Esophagus squamous epithelium (tissue), 5 donors: ENCODE measurements at places on chromosomes 16 and 17.

GRCh38 chr17:6568184-6568758 is 11.9 kb upstream of the PITPNM3 start:
- DNase-seq, result no peak

GRCh38 chr17:14733376-14733775 is 432.5 kb downstream of the HS3ST3B1 start:
- DNase-seq, result no peak

GRCh38 chr16:85173981-85174751 is 61.9 kb upstream of the CIBAR2 start:
- no peak for DNase-seq

GRCh38 chr16:75264457-75264998 is 13.1 kb upstream of the BCAR1 start:
- no peak for DNase-seq

GRCh38 chr16:1913327-1914083 is 4.7 kb downstream of the HS3ST6 start:
- no peak for DNase-seq

DNA sequence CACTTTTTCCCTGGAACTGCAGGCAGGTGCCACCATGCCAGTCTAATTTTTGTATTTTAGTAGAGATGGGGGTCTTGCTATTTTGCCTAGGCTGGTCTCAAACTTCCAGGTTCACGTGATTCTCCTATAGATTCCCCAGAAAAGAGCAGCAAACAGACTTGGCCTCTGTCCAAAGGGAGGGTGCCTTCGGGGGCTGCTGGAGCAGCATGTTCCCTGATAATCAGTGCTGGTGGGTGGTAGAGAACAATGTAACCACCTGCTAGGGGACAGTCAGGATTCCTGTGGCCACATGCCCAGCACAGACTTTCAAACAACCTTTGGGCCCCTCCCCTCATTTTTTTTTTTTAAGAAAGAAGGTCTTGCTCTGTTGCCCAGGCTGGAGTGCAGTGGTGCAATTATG is 14.2 kb upstream of the CCNF start:
- no peak for DNase-seq

GRCh38 chr16:66471716-66472393 is 44.8 kb downstream of the BEAN1 start:
- no peak for DNase-seq

DNA sequence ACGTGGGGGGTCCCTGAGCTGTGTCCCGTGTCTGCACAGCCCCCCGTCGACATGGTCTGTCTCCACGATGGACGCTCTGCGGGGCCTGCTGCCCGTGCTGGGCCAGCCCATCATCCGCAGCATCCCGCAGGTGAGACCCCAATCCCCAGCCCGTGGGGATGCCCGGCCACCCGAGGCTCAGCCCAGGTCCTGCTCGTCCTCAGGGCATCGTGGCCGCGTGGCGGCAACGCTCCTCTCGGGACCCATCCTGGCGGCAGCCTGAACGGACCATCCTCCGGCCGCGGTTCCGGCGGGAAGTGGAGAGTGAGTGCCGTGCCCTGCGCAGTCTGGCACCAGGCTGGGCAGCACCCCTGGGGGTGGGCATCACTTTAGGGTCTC is 4.9 kb downstream of the MSLN start:
- DNase-seq, result no peak

DNA sequence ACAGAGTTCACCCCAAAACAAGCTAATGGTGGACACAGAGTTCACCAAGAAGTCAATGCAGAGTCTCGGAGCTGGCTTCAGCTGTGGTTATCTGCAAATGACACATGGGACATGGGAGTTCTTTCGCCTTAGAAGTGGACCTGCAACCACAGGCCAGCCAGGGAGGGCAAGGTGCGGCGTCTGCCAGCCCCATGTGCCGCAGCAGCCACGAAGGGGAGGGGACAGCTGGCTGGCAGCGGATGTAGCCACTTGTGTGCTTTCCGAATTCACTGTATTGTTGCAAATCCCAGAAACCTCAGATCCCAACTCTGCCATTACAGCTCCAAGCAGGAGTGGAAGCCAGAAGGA is 24.8 kb downstream of the LMF1 start:
- DNase-seq, result no peak

- DNase-seq, result no peak
Measured at GRCh38 chr17:27466743-27467375, 10.6 kb downstream of the KSR1 start.

- DNase-seq, result no peak
Measured at GRCh38 chr16:56197192-56197992, 6.1 kb downstream of the GNAO1 start.

GRCh38 chr17:34383216-34383615 is 20.2 kb upstream of the CCL1 start:
- DNase-seq, result no peak

- no peak for DNase-seq
Measured at GRCh38 chr17:74759941-74760340, 11.5 kb downstream of the NHERF1 start.

- DNase-seq, result no peak
Measured at GRCh38 chr17:34974794-34975785, 5.2 kb upstream of the LIG3 start.

- no peak for DNase-seq
Measured at GRCh38 chr17:28018439-28019070, 23.9 kb upstream of the NLK start.

DNA sequence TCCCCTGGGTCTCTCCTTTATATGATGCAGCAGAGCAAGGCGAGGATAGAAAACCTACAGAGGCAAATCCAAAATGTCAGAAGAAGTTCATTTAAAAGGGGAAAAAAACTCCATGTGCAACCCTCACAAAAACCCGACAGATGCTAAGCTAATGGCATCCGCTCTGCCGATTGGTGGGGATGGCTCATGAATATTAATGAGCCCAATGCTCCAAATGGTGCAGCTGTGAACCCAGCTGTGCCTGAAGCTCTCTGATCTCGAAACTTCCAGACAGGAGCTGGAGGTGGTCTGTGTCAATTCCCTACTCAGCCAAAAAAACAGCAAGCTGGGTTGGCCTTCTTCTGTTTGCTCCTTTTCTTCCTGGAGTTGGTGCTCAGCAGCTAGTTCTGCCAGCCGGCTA is 15.5 kb downstream of the SNX11 start:
- DNase-seq, result no peak

DNA sequence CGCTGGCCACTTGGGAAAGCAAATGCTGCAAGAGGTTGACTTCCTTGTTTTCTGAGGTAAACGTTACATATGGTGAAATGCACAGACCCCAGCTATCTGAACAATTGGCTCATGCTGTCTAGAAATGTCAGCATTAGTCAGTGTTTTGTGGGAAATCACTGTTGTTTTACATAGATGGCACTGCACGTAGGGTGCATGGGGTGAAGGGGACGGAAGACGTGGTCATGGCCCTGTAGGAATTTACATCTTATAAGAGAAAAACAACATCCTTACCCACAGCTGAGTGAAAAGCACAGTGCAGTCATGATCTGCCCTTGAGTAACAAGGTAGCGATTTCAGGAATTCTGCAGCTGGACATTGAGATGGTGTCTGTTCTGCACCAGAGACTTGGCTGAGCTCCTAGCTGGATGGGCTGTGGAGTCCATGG is 15.2 kb downstream of the RPTOR start:
- no peak for DNase-seq

DNA sequence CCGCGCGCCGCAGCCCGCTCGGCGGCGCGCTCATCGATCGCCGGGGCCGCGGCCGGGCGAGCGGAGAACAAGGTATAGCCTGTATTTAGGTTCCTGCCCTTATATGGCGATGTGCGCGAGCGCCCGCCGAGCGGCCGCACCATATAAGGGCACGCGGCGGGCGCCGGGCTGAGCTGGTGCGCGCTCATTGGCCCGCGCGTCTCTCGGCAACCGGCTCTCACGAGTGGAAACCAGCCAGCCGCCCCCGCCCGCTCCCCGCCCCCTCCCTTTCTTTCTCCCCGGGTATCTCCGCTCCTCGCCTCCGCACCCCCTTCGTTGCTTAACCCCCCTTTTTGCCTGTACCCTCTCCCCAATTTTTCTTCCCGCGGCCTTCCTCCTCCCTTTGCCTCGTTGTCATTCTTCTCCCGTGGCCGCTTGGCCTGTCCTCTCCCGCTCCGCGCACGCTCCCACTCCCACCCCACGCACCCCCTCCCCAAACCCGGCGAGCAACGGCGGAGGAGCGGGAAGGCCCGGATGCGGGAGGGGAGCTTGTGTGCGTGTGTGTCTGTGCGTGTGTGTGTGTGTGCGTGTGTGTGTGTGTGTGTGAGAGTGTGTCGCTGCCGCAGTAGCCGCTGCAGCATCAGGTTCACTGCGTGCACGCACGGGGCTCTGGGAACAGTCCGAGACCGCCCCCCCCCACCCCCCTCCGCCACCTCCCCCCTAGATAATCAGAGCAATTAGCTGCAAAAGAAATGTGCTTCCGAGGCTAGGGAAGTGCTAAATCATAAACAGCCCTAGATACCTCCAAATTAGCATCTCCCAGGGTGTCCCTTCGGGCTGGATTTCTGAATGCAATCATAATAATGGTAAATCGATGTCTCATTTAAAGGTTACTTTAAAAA is 13.5 kb upstream of the CBX8 start:
- DNase-seq, result no peak

GRCh38 chr17:42312285-42313130 is 24.2 kb downstream of the STAT5A start:
- no peak for DNase-seq

DNA sequence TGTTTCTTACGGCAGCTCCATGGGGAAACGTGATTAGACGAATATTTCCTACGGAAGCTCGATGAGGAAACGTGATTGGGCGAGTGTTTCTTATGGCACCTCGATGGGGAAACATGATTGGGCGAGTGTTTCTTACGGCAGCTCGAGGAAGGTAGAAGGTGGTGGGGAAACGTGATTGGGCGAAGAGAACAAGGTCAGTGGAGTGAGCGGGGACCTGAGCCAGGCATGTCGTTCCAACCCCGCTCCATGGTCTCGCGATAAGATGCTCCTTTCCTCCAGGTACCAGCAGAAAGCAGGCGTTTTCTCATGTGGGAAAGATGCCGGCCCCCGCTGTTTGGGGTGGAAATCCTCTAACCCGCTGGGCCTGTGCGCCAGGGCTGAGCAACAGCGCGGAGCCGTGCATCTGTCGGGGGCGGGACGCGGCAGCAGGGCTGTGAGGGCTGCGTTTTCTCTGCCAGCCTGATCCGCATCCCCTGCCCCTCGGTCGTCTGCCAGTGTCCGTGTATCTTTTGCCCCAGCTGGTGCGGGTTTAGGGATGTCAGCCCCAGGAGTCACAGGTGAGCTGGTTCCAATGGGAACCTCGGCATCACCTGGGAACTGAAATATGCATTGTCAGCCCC is 25.6 kb upstream of the DOC2B start:
- DNase-seq, result no peak
